ENCODE measurements at places on chromosomes 4 and X.

DNA sequence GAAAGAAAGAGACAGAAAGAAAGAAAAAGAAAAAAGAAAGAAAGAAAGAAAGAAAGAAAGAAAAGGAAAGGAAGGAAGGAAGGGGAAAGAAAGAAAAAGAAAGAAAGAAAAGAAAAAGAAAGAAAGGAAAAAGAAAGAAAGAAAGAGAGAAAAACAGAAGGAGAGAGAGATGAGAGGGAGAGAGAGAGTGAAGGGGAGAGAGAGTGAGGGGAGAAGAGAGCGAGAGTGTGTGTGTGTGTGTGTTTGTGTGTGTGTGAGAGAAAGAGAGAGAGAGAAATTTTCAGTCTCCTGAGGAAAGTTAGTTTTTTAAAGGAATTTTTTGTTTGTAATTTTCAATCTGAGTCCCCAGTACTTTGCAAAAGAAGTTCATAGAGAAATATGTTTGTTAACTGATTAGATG, 504.1 kb upstream of the POU3F4 start:
- DNase-seq: no peak

- DNase-seq: no peak
These were observed 11.2 kb downstream of the GBA3 start for GRCh38 chr4:22703912-22704311.

GRCh38 chr4:174873931-174874330, 44.2 kb upstream of the ADAM29 start:
- no peak for DNase-seq

GRCh38 chr4:164441109-164441508, 312.8 kb upstream of the SMIM31 start:
- DNase-seq: no peak

GRCh38 chr4:7818399-7818911, 121.2 kb downstream of the AFAP1 start:
- DNase-seq: no peak

DNA sequence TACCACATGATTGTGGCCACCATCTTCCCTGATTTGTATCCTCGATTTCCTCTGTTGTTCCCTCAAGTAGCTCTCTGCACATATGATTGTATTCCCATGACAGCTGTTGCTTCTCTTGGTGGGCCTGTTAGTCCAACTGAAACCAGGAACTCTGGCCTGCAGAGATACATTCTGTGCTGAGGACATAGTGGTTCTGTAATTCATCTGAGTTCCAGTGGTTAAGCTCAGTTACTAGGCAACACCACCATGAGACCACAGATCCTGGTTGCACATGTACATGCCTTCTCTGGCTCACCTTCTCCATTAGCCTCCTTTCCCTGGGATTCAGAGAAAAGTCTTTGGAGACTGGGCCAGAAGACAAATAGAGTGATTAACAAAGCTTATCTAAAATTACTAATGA, 172.1 kb upstream of the SLC7A11 start:
- no peak for DNase-seq

- DNase-seq: no peak
These were observed 109.8 kb upstream of the HDX start for GRCh38 chrX:84611843-84612636.

GRCh38 chrX:105460376-105460775, 239.9 kb upstream of the TEX13A start:
- DNase-seq: no peak

DNA sequence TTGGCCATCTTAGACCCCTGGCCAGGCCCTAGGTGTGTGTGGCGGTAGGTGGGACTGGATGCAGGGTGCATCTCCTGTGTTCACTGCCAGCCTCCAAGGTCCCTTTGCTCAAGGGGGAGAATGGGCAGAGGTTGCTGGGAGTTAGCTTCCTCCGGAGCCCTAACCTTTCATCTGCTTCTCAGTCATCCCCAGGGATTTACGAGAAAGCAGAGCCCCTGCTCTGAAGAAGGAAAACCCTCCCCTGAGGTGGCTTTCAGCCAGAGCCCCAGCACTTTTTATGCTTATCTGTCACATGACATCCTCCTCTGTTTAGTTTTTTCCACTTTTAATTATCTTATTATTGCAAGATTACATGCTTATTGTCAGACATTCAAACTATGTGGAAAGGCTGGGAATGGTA, 44.9 kb upstream of the DDX3X start:
- DNase-seq: no peak
